Myometrial cell (primary cell): ENCODE measurements at places on chromosomes 5 and 9. TPM values are rescaled to one million over a fixed set of nuclear protein-coding genes. Genes with fewer than 3 reads are reported as not detected.

MARCOL gene
- not detected in 2 replicates for total RNA-seq

MRPL41 gene
- 77.3 and 101 TPM in 2 replicates for total RNA-seq

BDP1 gene
- total RNA-seq: 5.8 and 11.2 TPM in 2 replicates

AQP3 gene
- 1.2 and 2.3 TPM in 2 replicates for total RNA-seq

PITX1 gene
- total RNA-seq: 0.71 and 6.1 TPM in 2 replicates

WDR55 gene
- total RNA-seq: 23.9 and 40.4 TPM in 2 replicates

IFNA16 gene
- total RNA-seq: not detected in 2 replicates

MACIR gene
- total RNA-seq: 16.0 and 16.7 TPM in 2 replicates
